Activated T-cell treated with anti-CD3 and anti-CD28 coated beads, Interleukin-2, amount 50 U/mL, for 72 hours (primary cell): ENCODE measurements at places on chromosomes 1 and 21. TPM values are rescaled to one million over a fixed set of nuclear protein-coding genes. Genes with fewer than 3 reads are reported as not detected.

Gene TMEM240
- total RNA-seq: 1.3 TPM

DNA sequence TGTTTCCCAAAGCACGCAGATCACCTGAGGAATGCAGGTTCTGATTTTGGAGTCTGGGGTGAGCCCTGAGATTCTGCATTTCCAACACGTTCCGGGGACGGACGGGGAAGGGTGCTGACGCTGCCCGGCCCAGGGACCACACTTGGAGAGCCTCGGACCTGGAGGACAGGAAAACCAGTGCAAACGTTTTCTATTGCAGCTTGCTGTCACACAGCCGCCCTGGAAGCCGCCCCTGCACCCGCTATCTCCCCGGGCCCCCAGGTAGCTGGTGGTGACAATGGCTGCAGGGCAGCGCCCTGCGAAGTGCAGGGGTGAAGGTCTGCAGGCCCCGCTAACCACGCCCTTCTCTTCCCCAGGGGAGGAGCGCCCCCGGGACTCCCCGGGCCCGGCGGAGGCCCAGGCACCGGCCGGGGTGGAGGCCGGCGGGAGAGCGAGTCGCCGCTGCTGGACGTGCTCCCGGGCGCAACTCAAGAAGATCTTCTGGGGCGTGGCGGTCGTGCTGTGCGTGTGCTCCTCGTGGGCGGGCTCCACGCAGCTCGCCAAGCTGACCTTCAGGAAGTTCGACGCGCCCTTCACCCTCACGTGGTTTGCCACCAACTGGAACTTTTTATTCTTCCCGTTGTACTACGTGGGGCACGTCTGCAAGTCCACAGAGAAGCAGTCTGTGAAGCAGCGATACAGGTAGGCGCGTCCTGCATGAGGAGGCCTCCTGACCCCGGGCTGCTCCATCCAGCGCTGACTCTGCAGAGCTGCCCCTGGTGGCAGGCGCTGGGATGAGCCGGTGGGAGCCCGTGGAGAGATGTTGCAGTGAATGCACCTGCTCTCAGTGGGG, 142.0 kb upstream of the COA6 start:
- H3K27ac ChIP-seq: no peak overlapping the region
- H3K4me3 ChIP-seq: peak overlapping the region; percentile 62
- DNase-seq: no peak
- H3K36me3 ChIP-seq: no peaks in the 10 kb centered on the region

DNA sequence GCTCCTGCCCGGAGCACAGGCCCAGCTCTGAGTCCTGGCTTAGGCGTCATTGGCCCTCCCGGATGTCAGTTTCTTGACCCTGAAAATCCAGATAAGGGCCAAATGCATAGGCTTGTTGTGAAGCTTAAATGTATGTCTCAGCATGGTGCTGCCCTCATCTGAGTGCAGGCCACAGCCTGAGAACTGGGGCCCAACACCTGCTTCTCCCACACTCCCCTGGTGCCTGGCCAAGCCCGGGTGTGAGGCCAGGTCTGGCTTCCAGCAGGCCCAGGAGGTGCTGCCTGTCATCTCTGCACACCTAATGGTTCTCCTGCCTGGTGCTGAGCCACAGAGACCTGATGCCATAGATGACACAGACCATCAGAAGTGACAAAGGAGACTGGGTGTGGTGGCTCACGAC, 14.0 kb downstream of the MX2 start:
- no peaks in the 10 kb centered on the region for H3K36me3 ChIP-seq
- H3K27me3 ChIP-seq: no peaks in the 10 kb centered on the region

- no peak overlapping the region for H3K27ac ChIP-seq
- H3K4me1 ChIP-seq: peaks cover 10% of the 10 kb centered on the region
- H3K4me3 ChIP-seq: no peak overlapping the region
- H3K27me3 ChIP-seq: peaks cover 19% of the 10 kb centered on the region
Observed at GRCh38 chr1:11697188-11697892, 5.8 kb downstream of the DRAXIN start.

DNA sequence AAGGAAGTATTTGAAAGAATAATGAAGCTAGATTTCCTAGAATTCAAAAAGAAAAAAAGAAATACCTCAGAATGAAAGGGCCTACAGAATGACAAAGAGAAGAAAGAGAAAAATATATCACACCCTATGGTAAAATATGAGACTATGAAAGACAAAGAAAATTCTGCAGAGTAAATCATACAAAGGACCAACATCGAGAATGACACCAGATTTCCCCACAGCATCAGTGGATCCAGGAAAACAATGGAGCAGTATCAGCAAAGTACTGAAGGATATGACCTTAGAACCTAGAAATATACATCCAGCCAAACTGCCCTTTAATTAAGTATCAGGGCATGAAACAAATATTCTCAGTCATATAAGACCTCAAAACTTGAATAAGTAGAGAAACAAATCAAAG, 21.2 kb upstream of the IFNAR2 start:
- no peak for DNase-seq
- H3K27ac ChIP-seq: peak overlapping the region; percentile 74
- peaks cover 60% of the 10 kb centered on the region for H3K4me1 ChIP-seq
- H3K36me3 ChIP-seq: peaks cover 14% of the 10 kb centered on the region
- no peaks in the 10 kb centered on the region for H3K27me3 ChIP-seq
- no peak overlapping the region for H3K4me3 ChIP-seq

DNA sequence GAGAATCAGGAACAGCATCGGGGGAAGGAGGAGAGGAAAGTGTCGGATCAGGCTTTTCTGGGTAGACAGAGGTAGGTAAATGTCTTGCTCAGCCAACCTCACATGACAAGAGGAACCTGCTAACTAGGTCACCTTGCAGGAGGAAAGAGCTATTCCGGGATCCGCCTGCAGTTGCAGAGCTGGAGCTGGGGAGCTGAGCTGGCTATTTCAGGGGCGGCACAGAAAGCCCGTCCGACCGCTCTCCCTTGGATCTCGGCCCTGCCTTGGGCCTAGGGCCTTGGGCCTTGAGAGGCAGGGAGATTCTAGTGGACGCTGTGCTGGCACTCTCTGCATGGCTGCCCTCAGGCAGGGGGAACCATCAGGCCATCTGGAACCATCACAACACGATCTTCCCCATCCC, 56.5 kb upstream of the CTPS1 start:
- H3K36me3 ChIP-seq: no peaks in the 10 kb centered on the region
- DNase-seq: no peak
- H3K4me3 ChIP-seq: no peak overlapping the region
- no peak overlapping the region for H3K27ac ChIP-seq

GRCh38 chr1:192358402-192358801, 41.6 kb downstream of the RGS21 start:
- no peaks in the 10 kb centered on the region for H3K36me3 ChIP-seq
- H3K4me3 ChIP-seq: no peak overlapping the region
- DNase-seq: no peak
- H3K27ac ChIP-seq: no peak overlapping the region

GRCh38 chr1:112527266-112528010, 18.7 kb downstream of the WNT2B start:
- H3K27me3 ChIP-seq: no peaks in the 10 kb centered on the region
- DNase-seq: no peak
- no peaks in the 10 kb centered on the region for H3K36me3 ChIP-seq
- no peak overlapping the region for H3K4me3 ChIP-seq
